ENCODE measurements at places on chromosomes 11 and 22. TPM values are rescaled to one million over a fixed set of nuclear protein-coding genes. Genes with fewer than 3 reads are reported as not detected.

The PTPRCAP gene
- 197 TPM for total RNA-seq

DNA sequence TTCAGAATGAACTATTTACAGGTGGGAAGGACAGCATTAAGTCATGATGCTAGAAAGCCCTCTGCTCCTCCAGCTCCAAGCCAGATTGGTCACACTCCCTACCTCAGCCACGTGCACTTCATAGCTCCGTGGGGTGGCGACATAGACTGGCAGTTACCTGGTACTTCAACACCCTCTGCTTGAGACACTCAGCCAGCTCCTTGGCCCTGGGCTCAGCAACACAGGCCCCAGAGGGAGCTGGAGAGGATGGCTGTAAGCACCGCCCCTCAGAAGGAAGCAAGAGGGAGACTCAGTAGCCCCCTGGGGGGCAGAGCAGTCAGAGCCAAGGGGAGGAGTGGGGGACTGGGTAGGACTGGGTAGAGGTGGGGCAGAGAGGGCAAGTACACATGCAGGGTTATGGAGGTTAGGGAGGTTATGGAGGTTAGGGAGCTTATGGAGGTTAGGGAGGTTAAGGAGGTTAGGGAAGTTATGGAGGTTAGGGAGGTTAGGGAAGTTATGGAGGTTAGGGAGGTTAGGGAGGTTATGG is 102.1 kb upstream of the BID start:
- H3K36me3 ChIP-seq, result peaks cover 36% of the 10 kb centered on the region
- no peak overlapping the region for H3K4me3 ChIP-seq
- H3K27me3 ChIP-seq, result no peaks in the 10 kb centered on the region
- H3K27ac ChIP-seq, result no peak overlapping the region
- DNase-seq, result no peak
- H3K4me1 ChIP-seq, result no peaks in the 10 kb centered on the region

DNA sequence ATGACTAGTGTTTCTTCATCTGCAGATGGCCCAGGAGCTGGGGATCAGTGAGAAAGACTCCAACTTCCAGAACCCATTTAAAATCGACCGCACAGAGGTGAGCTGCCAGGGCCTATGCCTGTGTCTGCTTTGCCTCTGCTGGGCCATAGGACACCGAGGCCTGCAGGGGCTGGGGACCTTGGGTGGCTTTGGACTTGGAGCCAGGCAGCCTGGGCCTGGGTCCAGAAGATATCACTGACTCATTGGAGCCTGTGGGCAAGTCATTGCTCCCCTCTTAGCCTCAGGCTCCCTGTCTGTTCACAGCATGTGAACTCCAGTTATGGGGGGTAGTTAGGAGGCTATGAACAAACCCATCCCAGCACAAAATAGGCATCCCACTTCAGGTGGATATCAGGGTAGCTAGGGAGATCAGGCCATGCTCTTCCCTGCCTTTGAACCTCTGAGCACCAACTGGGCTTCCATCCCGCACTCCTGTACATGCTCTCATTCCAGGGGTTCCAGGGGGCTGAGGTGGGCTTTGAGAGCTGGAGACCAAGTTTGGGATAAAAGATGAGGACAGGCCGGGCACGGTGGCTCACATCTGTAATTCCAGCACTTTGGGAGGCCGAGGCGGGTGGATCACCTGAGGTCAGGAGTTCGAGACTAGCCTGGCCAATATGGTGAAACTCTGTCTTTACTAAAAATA is 13.4 kb downstream of the CCDC134 start:
- H3K4me1 ChIP-seq, result no peaks in the 10 kb centered on the region
- peaks cover 17% of the 10 kb centered on the region for H3K36me3 ChIP-seq
- no peak overlapping the region for H3K27ac ChIP-seq
- H3K27me3 ChIP-seq, result no peaks in the 10 kb centered on the region

DNA sequence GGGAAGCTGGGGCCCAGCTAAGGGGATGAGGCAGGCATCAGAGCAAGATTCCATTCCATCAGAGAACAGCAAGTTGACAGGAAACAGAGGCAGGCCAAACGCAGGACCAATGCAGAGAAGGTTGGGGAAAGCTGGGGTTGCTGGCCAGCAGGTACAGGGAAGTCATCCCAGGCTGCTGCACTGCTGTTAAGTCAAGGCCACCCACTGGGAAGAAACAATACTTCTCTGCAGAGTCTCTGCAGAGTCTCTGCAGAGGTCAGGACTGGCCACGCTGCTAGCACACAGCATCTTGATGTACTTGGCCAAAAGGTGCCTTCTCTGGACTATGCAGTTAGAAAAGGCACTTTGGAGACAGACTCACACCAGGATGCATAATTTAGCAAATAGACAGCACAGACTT is 68.5 kb upstream of the CSNK2A3 start:
- peaks cover 6% of the 10 kb centered on the region for H3K4me1 ChIP-seq

DNA sequence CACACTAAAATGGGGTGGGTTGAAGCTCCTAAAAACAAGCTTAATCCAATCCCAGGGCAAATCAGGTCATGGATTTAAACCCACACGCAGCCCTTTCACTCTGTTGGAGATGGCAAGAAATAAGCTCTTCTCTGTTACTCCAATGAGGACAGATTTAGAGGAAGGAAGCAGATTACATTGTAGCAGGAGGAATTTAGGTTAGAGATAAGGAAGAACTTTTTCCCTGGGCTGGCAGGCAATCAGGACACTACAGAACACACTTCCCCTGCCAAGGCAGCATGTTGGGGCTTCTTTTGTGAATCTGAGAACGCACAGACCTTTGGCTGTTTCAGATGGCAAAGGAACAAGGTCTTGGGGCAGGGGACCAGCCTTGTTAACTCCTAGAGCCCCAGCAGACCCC is 46.2 kb downstream of the C11orf58 start:
- H3K27me3 ChIP-seq, result no peaks in the 10 kb centered on the region
- no peak for DNase-seq
- no peak overlapping the region for H3K27ac ChIP-seq
- H3K36me3 ChIP-seq, result no peaks in the 10 kb centered on the region
- H3K4me1 ChIP-seq, result no peaks in the 10 kb centered on the region

DNA sequence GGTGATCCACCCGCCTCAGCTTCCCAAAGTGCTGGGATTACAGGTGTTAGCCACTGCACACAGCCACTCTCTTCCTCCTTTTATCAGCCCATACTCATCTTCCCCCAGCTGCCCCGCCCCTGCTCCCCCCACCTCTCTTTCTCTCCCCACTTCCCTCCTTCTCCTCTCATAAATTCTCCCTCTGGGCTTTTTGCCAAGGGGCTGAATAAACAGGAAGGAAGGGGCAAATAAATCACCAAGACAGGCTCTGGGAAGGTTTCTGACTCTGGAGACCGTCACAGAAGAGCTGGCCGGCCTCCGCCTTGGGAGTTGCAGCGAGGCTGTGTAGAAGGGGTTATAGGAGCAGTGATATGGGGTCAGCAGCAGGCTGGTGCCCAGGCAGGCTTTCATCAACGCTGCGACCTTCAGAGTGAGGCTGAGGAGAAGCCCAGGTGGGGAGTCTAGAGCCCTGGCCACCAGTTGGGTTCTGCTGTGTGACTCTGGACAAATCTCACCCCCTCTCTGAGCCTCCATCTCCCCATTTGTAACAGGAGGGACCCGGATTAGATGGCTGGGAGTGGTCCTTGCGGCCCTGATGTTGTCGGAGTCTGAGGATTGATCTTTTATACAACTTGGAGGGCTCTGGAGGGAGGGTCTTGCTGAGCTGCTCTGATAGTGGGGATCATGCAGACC is 62.6 kb upstream of the RASD2 start:
- H3K4me3 ChIP-seq, result no peak overlapping the region
- no peak for DNase-seq
- no peaks in the 10 kb centered on the region for H3K27me3 ChIP-seq
- peaks cover 4% of the 10 kb centered on the region for H3K4me1 ChIP-seq

DNA sequence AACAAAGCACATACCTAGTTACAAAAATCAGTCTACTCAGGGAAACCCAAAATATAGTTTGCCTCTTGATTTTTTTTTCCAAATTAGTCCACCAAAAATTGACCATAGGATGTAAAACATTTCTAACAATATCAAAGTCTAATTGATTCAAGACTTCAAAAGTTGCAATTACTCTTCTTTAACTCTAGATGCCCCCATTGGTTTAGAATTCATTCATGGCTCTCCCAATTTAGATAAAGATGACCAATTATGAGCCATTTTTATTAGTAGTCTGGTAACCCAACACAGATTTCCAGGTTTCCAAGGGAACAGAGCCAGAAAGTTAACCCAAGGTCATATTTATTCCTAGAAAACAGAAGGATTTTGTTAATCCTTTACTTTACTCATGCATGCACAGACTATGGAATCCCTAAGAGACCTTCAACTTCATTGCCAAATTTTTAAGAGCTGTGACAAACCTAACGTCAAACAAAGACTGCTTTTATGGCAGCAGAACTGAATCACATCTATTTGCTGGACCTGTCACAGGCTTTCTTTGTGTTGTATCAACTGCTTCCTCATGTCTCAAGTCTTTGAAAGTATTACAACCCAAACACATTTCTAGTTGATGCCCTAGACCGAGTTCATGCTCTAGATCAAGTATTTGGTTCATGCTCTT is 55.3 kb downstream of the C22orf42 start:
- H3K36me3 ChIP-seq, result no peaks in the 10 kb centered on the region
- no peak overlapping the region for H3K4me3 ChIP-seq
- no peaks in the 10 kb centered on the region for H3K27me3 ChIP-seq
- no peak for DNase-seq
- H3K4me1 ChIP-seq, result no peaks in the 10 kb centered on the region
- H3K27ac ChIP-seq, result no peak overlapping the region

The NPAS4 gene
- total RNA-seq, result not detected

GRCh38 chr11:57464539-57465181 is 4.3 kb downstream of the RTN4RL2 start:
- no peak for DNase-seq
- H3K36me3 ChIP-seq, result no peaks in the 10 kb centered on the region
- H3K4me3 ChIP-seq, result no peak overlapping the region
- H3K27me3 ChIP-seq, result peaks cover 2% of the 10 kb centered on the region

The CEP57 gene
- total RNA-seq, result 52.3 TPM
